ENCODE measurements at places on chromosomes 1 and 21.

- DNase-seq: peak; percentile 13
Measured at GRCh38 chr1:10586125-10586524, 111.4 kb downstream of the PEX14 start.

GRCh38 chr1:12600880-12601633, 17.0 kb downstream of the DHRS3 start:
- DNase-seq: peak; percentile 54

DNA sequence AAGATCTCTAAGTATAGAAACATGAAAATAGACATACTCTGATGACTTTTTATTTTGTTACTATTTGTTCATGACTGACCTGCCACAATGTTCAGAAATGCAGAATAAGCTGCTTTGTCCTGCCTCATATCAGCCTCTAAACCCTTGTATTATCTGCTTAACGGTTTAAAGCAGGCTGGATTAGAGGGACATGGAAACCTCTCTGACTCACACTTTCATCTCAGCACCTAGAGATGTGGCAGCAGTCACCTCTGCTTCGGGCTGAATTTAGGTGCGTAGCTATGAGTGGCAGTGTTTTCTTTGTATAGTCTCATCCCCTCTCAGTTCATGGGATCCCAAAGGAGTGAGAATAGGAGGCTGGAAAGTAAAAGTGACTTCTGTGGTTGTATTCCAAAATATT, 255.4 kb downstream of the RGS7 start:
- no peak for DNase-seq

DNA sequence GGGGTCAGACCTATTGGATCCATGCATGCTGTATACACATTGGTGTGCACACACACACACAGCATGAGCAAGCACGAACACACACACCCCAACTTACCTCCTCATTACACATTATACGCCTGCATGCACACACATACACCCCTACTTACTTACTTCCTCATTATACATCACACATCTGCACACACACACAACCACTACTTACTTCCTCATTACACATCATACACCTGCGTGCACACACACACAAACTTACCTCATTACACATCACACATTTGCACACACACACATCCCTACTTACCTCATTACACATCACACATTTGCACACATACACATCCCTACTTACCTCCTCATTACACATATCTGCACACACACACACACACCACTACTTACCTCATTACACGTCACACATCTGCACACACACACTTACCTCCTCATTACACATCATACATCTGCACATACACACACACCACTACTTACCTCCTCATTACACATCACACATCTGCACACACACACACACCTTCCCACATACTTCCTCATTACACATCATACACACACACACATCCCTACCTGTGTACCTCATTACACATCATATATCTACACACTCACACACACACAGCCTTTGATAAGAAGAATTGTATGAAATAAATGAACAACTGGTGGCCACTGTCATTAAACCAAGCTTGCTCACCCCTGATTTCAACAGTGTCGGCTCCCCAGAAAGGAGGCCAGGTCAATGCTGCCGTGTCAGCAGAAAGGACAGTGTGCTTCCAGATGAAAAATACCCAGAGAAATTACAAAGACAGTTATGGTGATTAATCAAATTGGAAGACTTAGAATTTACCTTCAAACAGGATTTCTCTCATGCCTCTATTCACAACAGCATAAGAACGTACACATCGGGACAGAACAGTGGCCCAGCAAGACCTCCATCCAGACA, 117.8 kb downstream of the SETD4 start:
- peak; percentile 24 for DNase-seq

DNA sequence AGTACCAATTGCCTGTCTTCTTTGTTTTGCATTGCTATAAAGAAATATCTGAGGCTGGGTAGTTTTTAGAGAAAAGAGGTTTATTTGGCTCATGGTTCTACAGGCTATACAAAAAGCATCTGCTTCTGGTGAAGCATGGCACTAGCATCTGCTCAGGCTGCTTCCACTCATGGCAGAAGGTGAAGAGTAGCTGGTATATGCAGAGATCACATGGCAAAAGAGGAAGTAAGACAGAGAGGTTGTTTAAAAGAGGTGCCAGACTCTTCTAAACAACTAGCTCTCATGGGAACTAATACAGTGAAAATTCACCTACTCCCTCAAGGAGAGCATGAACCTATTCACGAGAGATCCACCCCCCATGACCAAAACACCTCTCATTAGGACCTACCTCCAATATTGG, 56.7 kb upstream of the GUCA2B start:
- DNase-seq: peak; percentile 37

DNA sequence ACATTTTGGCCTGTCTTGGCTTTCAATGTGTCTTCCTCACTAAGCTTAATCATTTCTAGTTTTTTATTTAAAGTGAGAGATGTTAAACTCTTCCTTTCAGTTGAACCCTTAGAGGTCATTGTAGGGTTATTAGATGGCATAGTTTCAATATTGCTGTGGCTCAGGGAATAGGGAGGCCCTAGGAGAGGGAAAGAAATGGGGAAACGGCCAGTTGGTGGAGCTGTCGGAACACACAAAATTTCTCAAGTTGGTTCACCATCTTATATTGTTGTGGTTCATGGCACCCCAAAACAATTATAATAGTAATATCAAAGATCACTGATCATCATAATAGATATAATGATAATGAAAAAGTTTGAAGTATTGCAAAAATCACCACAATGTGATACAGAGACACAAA, 31.4 kb upstream of the KAZN start:
- DNase-seq: peak; percentile 2

All from hematopoietic multipotent progenitor cell treated with erythropoietin and hydrocortisone succinate and interleukin-3 and kit ligand, for 4 days (in vitro differentiated cells).